ENCODE measurements at places on chromosomes 1 and 21.

- no peak for DNase-seq
These were observed 616.0 kb downstream of the USP25 start for GRCh38 chr21:16345757-16346156.

DNA sequence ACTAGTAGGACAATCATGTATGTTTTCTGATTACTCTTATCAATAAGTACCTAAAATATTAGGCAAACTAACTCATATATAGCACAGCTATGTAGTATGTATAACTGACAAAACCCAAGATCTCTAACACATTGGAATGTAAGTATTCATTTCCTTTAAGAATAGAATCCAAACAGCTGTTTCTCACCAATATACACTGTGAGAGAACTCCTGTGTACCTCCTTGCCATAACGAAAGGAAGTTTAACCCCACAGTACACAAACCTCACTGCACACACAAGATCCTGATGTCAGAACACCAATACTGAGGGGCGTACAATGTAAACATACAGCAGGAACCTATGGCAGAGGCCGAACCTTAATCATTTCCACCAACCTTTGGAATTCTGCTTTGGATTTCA, 113.0 kb downstream of the SMYD3 start:
- no peak for DNase-seq

DNA sequence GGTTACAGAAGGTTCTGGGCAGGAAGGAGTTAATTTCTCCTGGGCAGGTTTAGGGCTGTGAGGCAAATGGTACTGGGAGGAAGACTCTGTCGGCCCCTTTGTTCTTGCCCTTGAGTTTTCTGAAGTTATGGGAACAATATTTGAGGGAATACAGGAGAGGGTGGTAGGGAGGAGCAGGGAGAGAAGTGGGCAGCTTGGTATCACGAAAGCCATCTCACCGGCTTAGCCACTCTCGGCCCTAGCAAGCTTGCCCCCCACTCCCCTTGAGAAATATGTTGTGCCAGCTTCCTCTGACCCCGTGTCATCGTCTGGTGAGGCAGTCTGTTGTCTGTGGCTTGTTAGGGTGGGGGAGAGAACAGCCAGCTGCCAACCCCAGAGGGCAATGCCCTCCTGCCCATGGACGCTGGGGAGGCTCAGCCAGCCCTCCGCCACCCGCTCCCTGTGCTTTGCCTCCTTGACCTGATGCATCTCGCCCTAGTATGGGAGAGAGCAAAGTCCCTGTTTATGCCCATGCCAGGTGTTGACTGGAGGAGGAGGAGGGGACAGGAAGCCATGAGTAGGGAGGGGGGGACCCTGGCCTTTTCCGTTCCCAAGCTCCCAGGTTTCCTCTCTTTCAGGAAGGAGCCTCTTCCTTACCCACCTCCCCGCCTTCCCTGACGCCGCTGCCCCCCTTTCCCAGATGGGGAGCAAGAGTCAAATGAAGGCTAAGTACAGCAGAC, 1.2 kb downstream of the EFNA1 start:
- no peak for DNase-seq

- peak; percentile 75 for DNase-seq
These were observed 16.8 kb downstream of the DUSP10 start for GRCh38 chr1:221724931-221725605.

GRCh38 chr21:21324297-21324696, 326.1 kb downstream of the NCAM2 start:
- no peak for DNase-seq

DNA sequence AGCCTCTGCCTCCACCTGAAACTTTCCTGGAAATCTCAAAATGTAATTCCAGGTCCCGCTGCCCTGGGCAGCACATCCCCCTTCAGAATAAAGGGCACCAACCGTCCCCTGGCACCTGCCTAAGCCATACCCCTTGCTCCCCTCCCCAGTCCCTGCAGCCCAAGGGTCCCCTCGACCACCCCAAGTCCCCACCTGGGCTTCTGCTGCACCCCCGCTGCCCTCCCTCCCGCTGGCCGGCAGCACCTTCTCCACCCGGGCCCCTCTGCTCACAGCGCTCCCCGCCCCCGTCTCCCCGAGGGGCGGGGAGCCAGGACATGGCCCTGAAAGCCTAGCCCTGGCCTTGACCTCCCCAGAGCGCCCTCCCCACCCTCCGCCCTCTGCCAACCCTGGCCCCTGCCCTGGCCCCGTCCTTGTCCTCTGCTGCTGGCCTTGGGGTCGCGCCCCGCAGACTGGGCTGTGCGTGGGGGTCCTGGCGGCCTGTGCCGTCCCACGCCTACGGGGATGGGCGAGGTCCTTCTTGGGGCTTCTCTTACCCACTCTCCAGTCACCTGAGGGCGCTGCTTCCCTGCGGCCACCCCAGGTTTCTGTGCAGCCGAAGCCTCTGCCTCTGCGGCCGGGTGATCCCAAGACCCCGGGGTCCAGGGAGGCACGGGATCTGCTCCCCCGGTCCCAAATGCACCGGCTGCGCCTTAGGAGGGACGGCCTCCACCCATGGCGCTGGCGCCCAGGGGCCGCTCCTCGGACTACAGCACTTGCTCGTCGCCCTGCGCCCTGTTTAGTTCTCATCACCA, 41.7 kb downstream of the WDR4 start:
- DNase-seq, result no peak

DNA sequence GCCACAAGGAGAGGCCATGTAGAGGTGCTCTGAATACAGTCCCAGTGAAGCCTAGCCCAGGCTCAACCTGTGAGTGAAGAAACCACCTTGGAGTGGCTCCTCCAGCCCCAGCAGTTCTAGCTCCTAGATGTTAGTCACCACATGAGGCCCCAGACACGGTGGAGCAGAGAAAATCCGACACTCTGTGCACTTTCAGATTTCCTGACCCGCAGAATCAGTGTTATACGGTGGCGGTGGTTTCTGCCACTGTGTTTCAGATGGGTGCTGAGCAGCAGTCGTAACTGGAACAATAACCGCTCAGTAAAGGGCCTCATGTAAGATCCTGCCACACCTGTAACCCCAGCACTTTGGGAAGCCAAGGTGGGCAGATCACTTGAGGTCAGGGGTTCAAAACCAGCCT, 36.1 kb upstream of the ZBTB8A start:
- DNase-seq, result no peak

- no peak for DNase-seq
These were observed 486.3 kb downstream of the PTBP2 start for GRCh38 chr1:97207868-97208267.

DNA sequence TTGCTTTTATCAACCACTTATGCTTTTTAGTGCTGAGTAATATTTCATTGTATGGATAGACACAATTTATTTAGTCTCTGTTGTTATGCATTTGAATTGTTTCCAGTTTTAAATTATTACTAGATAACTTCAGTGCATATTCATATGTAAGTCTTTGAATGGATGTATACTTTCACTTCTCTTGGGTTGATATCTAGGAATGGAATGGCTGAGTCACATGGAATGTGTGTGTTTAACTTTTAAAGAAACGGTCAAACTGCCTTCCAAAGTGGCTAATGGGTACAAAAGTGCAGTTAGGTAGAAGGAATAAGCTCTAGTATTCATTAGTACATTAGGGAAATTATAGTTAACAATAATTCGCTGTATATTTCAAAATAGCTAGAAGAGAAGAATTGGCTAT, 82.4 kb downstream of the NPHS2 start:
- DNase-seq, result no peak

GRCh38 chr21:24200052-24200451, 1407.2 kb downstream of the MRPL39 start:
- DNase-seq, result no peak

- DNase-seq, result no peak
These were observed 43.5 kb downstream of the USP24 start for GRCh38 chr1:55171694-55172093.

DNA sequence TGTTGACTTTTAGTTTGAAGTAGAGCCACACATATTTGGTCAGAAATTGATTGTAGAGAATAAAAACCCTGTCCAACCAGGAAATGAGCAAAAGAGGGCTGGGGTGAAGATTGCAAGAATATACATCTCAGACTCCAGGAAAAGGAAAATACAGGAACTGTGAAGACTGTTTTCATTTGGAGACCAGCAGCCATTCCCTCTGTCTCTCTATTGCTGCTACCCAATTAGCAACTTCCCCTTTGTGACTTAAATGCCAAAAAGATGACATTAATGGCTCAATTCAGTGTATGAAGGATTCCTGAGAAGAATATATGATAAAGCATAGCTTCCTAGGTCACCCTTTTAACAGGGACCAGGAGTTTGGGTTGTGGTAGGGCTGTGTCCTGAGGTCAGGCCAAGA, 31.6 kb upstream of the CEP350 start:
- no peak for DNase-seq

DNA sequence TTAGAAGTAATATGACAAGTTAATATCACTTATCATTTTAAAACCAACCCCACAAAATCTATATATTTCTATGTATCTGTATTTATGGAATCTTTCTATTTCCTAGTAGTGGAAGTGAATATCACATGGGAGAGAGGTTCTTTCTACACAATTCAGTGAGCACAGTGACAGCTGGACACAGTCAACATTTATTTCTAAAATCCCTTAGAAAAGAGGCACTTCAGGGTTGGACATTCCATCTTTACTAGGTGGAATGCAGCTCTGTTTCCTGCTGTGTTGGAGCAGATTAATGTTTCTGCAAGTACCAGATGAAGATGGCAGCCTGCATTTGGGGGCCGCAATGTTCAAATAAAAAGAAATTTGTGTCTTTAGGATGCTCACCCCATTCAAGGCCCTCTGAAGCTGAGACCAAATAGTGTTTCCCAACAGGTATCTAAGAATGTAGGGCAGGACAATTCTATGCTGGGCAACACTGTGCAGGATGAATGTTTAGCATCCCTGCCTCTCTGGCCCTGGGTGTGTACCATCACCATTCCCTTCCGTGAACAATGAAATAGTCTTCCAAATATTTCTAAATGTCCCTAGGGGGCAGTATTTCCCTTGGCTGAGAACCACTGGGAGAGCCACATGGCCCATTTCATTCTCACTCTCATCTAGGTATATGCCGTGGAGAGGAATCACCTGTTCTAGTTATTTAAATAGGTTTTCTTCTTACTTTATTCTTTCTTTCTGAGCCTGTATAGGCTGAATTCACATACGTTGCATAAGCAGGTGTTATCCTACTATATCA, 394.8 kb downstream of the PRDM2 start:
- no peak for DNase-seq

DNA sequence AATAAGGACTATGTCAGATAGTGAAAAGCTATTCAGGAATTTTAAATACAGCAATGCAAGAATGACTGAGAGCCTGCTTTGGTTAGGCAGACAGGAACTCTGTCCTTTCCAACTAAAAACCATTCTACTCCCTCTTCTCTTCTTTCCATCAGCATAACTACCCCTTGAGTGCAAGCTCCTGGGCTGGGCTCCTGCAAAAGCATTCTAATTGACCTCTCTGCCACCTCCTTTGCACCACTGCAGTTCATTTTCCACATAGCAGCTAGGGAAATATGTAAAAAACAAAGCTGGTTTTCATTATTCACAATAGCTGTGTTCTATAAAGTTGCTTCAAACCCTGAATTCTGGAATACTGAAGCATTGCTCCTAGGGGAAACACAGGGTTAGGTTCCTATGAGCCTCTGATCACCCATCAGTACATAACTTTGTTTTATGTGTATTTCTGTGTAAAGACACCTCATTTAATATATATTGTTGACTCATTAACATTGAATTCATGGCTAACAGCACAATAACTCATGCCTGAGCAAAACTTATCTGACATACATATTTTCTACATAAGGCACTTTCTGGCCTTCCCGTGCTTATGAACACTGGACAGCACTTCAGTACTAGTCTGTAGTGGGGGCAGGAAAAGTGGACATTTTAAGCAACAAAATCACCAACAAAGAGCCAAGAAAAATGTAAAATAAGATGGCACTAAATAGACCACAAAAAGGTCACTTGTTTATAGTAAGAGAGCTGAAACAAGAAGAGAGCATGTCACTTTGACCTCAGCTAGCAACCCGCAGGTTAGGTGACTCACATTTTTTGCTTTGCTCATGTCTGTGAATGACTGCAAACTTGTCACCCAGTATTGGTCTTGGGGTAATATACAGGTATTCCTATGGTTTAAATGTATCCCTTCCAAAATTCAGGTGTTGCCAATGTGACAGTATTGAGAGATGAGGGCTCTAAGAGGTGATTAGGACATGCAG, 57.9 kb upstream of the IRF2BP2 start:
- DNase-seq, result no peak

DNA sequence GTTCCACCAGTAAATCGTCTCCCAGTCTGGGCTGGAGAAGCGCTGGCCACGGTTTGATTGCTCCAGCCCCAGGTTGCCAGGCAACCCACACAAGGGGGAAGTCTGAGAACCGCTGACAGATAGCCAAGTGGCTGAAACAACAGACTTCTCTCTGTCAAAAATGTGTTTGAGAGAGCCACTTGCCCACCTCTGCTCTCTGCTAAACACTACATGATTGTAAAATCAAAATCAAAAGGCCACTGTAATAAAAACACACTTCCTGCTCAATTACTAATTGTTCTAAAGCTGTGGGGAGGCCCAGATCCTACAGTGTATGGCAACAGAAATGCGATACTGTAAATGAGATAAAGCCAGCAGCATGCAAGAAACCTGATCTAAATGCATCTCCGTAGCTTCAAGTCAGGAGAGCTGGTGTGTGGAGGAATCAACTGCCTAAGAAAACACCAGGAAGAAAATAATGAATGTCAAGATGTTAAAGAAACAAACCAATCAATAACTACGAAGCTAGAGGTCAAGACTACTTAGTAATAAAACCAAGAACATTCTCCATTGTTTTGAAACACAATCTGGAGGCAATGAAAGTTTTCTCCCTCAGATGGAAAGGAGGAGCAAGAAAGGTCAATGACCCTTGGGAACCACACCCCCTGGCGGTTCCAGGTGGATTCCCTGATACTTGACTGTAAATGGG, 121.2 kb downstream of the SLC45A1 start:
- DNase-seq, result peak; percentile 68

DNA sequence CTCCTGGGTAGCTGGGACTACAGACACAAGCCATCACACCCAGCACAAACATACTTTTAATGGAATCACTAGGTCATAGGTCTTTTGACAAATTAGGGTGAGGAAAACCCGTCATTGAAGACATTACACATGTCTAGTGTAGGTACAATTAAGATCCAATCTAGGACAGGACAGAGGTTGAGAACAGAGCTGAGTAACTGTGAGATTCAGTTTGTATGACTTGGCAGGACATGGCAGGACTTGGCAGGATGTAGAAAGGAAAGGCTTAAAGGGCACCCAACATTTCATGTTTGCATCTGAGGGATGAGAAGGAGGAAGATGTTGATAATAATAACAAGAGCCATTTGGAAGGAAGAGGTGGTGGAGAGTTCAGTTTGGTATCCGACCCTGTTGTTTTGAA, 483.8 kb downstream of the PCP4 start:
- no peak for DNase-seq

GRCh38 chr21:45637883-45638282, 5.6 kb upstream of the PCBP3 start:
- DNase-seq, result no peak

- no peak for DNase-seq
These were observed 28.3 kb upstream of the DYNLT5 start for GRCh38 chr1:66723985-66724384.

DNA sequence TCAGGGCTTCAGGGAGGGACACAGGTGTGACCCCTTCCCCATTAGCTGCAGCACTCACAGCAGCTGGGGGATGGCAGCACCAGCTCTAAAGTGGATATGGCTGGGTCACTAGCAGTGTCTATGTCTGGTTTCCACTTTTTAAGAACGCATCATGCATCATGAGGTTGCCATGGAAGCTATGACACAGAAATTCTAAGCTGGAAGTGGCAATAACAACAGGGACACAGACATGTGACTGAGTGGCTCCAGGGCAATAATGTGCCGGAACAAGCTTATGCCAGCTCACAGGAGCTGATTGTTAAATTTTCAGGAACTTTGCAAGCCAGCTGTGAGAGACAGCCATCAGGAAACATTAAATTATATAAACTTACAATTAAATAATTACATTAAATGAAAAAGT, 51.2 kb upstream of the NFASC start:
- no peak for DNase-seq

- no peak for DNase-seq
These were observed 102.5 kb downstream of the EBNA1BP2 start for GRCh38 chr1:43069461-43070050.

Data from gastrocnemius medialis (tissue), 4 donors.